ENCODE measurements at places on chromosomes 11 and 22. TPM values are rescaled to one million over a fixed set of nuclear protein-coding genes. Genes with fewer than 3 reads are reported as not detected.

- no peak for DNase-seq
- H3K4me3 ChIP-seq: peak overlapping the region; percentile 60
- H3K27me3 ChIP-seq: no peaks in the 10 kb centered on the region
- no peaks in the 10 kb centered on the region for H3K36me3 ChIP-seq
- H3K4me1 ChIP-seq: no peaks in the 10 kb centered on the region
- H3K27ac ChIP-seq: peak overlapping the region; percentile 96
These were observed 770 bp upstream of the TSG101 start for GRCh38 chr11:18527512-18527911.

- DNase-seq: no peak
- peaks cover 17% of the 10 kb centered on the region for H3K4me1 ChIP-seq
- H3K36me3 ChIP-seq: no peaks in the 10 kb centered on the region
- no peaks in the 10 kb centered on the region for H3K27me3 ChIP-seq
- no peak overlapping the region for H3K4me3 ChIP-seq
These were observed 7.7 kb upstream of the FOSL1 start for GRCh38 chr11:65907878-65908277.

Gene TBX10
- not detected for total RNA-seq

Gene PHOX2A
- not detected for total RNA-seq

- DNase-seq: no peak
- no peaks in the 10 kb centered on the region for H3K27me3 ChIP-seq
- H3K36me3 ChIP-seq: no peaks in the 10 kb centered on the region
These were observed 12.4 kb upstream of the SLC39A13 start for GRCh38 chr11:47396049-47396320.

GRCh38 chr11:132430429-132431062, 1060.1 kb downstream of the NTM start:
- no peaks in the 10 kb centered on the region for H3K36me3 ChIP-seq
- DNase-seq: no peak
- H3K4me1 ChIP-seq: no peaks in the 10 kb centered on the region

Gene SCN4B
- total RNA-seq: 0.70 TPM

DNA sequence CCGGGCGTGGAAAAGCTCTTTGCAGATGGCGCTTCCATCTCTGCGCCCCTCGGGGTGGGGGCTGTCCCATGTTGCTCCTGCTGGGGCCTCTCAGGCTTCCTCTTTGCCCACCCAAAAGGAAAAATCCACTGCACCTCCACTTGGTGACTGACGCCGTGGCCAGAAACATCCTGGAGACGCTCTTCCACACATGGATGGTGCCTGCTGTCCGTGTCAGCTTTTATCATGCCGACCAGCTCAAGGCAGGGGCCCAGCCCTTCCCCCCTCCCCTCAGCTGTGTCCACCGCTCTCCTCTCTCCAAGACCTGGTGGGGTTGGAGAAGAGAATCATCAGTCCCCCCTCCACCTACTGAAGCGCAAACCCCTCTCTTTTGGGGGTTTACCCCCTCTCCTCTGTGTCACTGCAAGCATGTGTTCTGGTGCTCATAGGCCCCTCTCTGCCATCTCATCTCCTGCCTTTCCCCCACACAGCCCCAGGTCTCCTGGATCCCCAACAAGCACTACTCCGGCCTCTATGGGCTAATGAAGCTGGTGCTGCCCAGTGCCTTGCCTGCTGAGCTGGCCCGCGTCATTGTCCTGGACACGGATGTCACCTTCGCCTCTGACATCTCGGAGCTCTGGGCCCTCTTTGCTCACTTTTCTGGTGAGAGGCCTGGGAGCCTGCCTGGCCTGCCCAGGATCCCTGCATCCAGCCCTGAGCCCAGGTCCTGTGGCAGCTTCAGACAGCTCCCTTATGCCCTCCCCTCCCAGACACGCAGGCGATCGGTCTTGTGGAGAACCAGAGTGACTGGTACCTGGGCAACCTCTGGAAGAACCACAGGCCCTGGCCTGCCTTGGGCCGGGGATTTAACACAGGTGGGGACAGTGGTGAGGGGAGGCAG, 1.8 kb downstream of the LARGE2 start:
- no peaks in the 10 kb centered on the region for H3K27me3 ChIP-seq
- peak; percentile 32 for DNase-seq
- H3K27ac ChIP-seq: peak overlapping the region; percentile 46
- H3K4me1 ChIP-seq: peaks cover 12% of the 10 kb centered on the region

Gene GLB1L3
- not detected for total RNA-seq

DNA sequence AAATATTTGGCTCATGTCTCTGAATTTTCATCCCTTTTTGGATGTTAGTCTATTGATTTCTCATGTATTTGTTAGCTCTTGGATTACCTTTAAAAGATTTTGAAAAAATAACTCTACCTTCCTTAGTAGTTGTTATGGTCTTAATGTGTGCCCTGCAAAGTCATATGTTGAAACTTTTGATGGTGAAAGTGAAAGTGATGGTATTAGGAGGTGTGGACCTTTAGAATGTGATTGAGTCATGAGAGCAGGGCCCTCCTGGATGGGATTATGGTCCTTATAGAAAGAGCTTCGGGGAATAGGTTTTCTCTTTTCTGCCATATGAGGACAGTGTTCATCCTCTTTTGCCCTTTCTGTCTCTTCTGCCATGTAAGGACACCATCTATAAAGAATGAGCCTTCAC, 33.6 kb upstream of the MPPED2 start:
- H3K27me3 ChIP-seq: no peaks in the 10 kb centered on the region
- H3K4me3 ChIP-seq: no peak overlapping the region
- DNase-seq: no peak

DNA sequence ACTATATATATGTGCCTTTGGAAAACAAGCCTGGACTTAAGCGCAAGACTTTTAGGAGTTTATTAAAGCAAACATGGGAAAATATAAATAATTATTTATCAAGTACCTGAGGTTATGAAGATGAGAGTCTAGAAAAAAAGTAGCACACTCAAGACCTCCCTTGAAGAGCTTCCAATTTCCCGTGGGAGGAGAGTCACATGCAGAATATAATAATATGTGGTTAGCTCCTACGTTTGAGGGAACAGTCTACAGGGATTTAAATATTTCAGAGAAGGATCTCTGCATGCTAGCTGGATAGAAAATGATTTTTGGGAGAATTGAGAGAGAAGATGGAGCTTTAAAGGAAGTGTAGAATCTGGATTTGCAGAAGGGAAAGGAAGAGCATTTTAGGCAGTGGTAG, 183.8 kb downstream of the SWAP70 start:
- no peak for DNase-seq
- H3K27me3 ChIP-seq: no peaks in the 10 kb centered on the region
- peaks cover 12% of the 10 kb centered on the region for H3K4me1 ChIP-seq
- H3K36me3 ChIP-seq: no peaks in the 10 kb centered on the region
- no peak overlapping the region for H3K4me3 ChIP-seq

DNA sequence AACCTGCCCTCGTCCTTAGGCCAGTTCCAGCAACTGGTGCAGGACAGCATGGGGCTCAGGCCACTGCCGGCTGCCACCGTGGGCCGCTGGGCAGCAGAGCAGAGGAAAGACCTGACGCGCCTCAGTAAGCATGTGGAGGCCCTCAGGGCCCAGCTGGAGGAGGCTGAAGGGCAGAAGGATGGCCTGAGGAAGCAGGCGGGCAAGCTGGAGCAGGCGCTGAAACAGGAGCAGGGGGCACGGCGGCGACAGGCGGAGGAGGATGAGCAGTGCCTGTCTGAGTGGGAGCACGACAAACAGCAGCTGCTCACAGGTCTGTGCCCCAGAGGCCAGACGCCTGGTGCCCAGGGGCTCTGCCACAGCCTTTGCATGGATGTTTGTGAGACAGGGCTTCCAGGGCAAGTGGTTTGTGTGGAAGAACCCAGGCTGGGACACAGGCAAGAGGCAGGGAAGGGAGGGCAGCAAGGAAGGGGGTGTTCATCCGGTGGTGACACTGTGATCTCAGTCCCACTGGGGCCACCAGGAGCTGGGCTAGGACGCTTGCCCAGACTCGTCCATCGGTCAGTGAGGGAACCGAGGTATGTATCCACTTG, 13.9 kb downstream of the CCDC157 start:
- H3K27ac ChIP-seq: no peak overlapping the region
- no peaks in the 10 kb centered on the region for H3K36me3 ChIP-seq
- no peak for DNase-seq

Gene HBG2
- total RNA-seq: not detected

Gene GRM5
- total RNA-seq: not detected

DNA sequence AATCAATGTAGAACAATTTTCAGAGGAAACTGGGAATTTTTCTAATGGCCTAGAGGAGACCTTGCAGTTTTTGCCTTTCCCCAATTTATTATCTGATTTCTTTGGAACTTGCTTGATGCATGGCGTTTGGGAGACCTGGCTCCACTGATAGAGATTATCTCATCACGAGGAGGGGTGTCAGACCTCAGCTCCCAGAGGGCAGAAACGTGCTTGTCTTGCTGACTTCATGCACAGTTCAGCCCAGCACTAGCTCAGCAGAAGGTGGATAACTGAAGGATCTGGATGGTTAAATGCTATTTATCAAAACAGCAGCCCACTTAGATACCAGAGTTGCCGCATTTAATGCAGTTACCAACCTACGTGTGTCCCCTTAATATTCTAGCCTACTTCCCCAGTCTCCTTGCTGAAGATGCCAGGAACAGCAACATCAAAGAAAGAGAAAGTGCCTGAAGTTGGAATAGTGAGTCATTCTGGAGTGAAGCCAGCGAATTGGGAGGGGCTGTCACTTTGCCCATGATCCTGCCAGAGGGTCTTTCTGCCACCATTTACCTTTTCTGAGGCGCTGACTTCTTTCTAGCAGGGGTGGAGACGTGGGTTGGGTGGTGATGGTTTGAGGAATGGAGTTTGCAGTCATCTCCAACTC, 133.5 kb upstream of the CADM1 start:
- no peak for DNase-seq
- H3K27me3 ChIP-seq: peaks cover 2% of the 10 kb centered on the region
- no peaks in the 10 kb centered on the region for H3K36me3 ChIP-seq
- no peak overlapping the region for H3K4me3 ChIP-seq
- H3K4me1 ChIP-seq: no peaks in the 10 kb centered on the region

Gene LIN7C
- 39.8 TPM for total RNA-seq

DNA sequence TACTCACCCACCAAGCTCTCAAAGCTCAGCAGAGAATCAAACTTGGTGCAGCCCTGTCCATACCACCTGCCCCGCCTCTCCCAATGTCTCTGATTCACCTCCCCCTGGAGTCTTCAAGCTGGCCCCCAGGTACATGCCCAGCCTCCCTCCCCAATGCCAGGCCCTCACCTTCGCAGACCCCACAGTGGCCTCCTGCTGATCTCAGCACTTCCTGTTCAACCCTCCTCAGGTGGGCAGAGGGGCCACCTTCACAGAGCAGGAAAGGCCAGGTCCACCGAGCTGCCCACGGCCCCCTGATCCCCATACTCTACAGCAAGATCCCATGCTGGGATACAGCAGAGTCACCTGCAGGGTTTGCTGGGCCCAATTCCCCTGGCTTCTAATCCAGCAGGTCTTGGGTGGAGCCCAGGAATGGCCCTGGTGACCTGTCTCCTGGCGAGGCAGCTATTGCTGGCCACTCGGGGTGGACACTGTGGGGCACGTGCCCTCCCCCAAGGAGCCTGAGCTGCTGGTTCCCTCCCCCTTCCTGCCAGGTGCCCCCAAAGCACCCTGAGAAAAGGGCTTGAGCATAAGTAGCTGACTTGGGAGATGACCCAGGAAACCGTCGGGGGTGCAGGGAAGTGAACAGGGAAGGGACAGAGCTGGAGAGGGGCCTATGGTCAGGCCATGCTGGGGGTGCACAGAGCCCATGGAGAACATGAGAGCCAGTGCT, 150.7 kb downstream of the BRD1 start:
- DNase-seq: no peak
- H3K27ac ChIP-seq: no peak overlapping the region
- H3K4me3 ChIP-seq: no peak overlapping the region
- H3K27me3 ChIP-seq: no peaks in the 10 kb centered on the region
- H3K4me1 ChIP-seq: no peaks in the 10 kb centered on the region

- peaks cover 4% of the 10 kb centered on the region for H3K36me3 ChIP-seq
- no peak overlapping the region for H3K4me3 ChIP-seq
- no peak overlapping the region for H3K27ac ChIP-seq
- peak; percentile 37 for DNase-seq
- H3K4me1 ChIP-seq: peaks cover 26% of the 10 kb centered on the region
These were observed 4.2 kb downstream of the SSH3 start for GRCh38 chr11:67307545-67308001.

DNA sequence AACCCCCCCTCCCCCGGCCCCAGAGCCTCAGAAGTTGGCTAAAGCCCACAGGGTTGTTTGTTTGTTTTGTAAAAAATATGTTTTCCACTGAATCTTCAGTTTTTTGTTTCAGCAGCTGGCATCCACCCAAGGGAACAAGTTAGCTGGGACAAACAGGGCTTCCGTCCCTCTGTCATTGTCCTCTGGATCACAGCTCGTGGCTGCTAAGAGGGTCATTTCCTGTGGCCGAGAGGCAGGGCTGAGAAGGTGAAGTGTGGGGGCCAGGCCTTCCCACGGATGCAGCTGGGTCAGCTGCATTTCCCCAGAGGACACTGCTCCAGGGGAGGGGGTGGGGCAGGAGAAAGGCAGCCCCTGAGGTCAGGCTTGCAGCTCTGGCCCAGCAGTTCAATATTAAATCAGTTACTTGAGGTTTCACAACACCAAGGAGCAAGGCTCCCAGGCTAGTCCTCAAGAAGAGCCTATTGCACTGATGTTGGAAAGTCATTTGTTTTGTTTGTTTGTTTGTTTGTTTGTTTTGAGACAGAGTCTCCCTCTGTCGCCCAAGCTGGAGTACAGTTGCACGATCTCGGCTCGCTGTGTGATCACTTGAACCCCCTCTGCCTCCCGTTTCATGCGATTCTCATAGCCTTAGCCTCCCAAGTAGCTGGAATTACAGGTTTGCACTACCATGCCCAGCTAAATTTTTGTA, 34.4 kb upstream of the SMTN start:
- H3K4me3 ChIP-seq: no peak overlapping the region
- 0 out of 2 replicates have a peak, but pooled peaks cover 5% of the 10 kb centered on the region for H3K4me1 ChIP-seq
- H3K27me3 ChIP-seq: no peaks in the 10 kb centered on the region
- H3K27ac ChIP-seq: no peak overlapping the region
- H3K36me3 ChIP-seq: no peaks in the 10 kb centered on the region

Gene TTC36
- total RNA-seq: 3.3 TPM

GRCh38 chr11:106765469-106766258, 252.6 kb downstream of the GUCY1A2 start:
- H3K4me3 ChIP-seq: no peak overlapping the region
- no peaks in the 10 kb centered on the region for H3K27me3 ChIP-seq
- H3K27ac ChIP-seq: no peak overlapping the region
- no peak for DNase-seq
- H3K4me1 ChIP-seq: no peaks in the 10 kb centered on the region

DNA sequence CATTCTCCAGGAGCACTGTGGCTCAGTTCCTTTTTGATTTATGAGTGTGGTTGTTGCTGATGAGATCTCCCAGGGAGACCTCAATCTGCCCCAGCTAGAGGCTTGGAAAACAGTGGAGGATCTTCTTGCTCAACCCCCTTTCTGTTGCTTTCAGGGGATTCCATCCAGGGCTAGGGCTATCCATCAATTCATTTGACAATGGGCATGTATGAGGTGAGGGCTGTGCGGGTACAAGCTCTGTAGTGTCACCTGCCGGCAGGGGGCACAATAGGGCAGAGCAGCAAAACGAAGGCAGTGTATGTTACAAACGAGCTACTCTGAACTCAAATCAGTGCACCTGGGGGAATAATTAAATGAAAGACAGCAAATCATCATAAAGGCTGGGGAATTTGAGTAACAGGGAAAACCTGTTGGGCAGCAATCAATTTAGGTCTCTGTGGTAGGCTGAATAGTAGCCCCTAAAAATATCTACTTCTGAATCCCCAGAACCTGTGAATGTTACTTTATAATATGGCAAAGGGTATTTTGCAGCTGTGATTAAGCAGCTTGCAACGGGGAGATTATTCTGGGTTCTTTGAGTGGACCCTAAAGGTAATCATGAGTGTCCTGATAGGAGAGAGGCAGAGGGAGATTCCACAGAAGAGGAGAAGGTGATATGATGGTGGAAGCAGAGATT, 170.3 kb upstream of the ZBED5 start:
- no peaks in the 10 kb centered on the region for H3K27me3 ChIP-seq
- no peak overlapping the region for H3K27ac ChIP-seq
- H3K4me1 ChIP-seq: no peaks in the 10 kb centered on the region
- H3K4me3 ChIP-seq: no peak overlapping the region
- DNase-seq: peak; percentile 74

Gene CRYAB
- 1.1 TPM for total RNA-seq

Measured in Caco-2 (cell line).